ENCODE measurements at places on chromosomes 7 and 10. TPM values are rescaled to one million over a fixed set of nuclear protein-coding genes. Genes with fewer than 3 reads are reported as not detected.
A peak's percentile ranks its signal among the peaks of the same experiment; 100 is the strongest.

Gene SFTPA2
- not detected for total RNA-seq

Gene CPA4
- total RNA-seq: 19.6 TPM

Gene CYP2E1
- total RNA-seq: 0.17 TPM

Gene AGK
- total RNA-seq: 28.4 TPM

Gene NCF1
- total RNA-seq: 0.46 TPM

DNA sequence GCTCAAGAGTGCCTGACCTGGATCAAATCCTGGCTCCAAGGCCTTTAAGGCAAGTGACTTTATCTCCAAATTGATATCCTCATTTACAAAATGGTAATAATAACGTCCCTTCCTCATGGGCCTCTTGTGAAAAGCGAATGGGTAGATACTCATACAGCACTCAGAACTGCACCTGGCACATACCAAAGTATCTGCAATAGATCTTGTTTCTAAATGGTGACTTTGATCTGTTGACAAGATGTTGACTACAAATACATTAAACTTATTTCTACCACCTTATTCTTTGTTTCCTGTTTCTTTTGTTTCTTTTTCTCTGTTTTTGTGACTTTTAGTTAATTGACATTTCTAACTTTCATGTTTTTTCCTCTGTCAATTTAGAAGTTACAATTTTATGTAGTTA lies 53.0 kb downstream of the RNLS start:
- DNase-seq: no peak

- no peak for DNase-seq
These were observed 478.6 kb downstream of the GRID1 start for GRCh38 chr10:85888004-85888403.

- no peak for DNase-seq
These were observed 336.9 kb upstream of the C7orf33 start for GRCh38 chr7:148253629-148254028.

- DNase-seq: peak; percentile 93
These were observed 110.6 kb downstream of the EMX2 start for GRCh38 chr10:117653170-117653515.

DNA sequence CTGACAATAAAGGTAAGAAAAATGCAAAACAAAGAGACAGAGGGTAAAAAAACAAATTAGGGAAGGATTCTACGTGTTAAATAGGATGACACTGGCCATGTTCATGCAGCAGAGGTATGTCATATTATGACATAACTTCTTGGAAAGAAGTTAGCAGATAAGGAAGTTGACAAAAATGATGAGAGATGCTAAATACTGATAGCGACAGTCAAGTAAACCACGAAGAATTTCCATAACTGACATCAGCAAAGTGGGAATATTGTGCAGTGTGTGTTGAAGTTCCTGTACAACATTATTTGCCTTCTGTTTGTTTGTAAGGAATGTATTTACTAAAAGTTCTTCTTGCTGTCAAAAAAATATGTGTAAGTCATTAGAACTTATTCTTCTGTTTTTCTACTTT lies 29.5 kb downstream of the MDH2 start:
- DNase-seq: no peak

GRCh38 chr10:132669208-132669861 lies 116.6 kb downstream of the NKX6-2 start:
- DNase-seq: no peak

DNA sequence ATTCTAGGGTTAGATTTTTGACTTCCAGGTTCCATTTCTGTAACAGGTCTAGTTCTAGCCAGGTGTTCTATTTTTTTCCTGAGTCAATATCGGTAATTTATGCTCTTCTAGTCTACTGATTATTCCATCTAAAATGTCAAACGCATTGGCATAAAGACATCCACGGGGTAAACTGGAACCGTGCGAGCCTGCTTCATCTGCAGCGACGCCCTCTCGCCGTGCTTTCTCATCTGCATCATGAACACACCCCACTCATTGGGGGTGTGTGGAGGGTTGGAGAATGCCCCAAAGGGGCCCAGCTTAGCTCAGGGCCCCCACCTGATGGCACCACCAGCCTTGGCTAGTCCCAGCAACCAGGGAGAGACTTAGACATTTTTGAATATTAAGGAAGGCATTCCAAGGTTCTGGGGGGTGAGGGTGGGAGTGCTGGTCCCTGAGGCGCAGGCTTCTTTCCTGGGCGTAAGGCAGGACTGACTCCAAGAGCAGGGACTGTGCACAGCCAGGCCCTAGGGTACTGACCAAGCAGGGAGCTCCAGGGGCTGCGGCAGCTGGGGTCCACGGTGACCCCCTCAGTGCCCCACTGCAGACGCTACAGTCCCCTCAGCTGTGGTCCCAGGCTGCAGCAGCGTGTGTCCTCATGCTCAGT lies 12.9 kb upstream of the CRYGN start:
- DNase-seq: no peak

GRCh38 chr10:92799568-92799967 lies 48.8 kb upstream of the EXOC6 start:
- DNase-seq: no peak
